ENCODE measurements at places on chromosomes 13 and 19.

- DNase-seq, result no peak
Observed at GRCh38 chr13:36395280-36395679, 37.0 kb upstream of the CCNA1 start.

GRCh38 chr13:110397436-110398115 is 90.5 kb downstream of the COL4A2 start:
- peak; percentile 65 for DNase-seq

DNA sequence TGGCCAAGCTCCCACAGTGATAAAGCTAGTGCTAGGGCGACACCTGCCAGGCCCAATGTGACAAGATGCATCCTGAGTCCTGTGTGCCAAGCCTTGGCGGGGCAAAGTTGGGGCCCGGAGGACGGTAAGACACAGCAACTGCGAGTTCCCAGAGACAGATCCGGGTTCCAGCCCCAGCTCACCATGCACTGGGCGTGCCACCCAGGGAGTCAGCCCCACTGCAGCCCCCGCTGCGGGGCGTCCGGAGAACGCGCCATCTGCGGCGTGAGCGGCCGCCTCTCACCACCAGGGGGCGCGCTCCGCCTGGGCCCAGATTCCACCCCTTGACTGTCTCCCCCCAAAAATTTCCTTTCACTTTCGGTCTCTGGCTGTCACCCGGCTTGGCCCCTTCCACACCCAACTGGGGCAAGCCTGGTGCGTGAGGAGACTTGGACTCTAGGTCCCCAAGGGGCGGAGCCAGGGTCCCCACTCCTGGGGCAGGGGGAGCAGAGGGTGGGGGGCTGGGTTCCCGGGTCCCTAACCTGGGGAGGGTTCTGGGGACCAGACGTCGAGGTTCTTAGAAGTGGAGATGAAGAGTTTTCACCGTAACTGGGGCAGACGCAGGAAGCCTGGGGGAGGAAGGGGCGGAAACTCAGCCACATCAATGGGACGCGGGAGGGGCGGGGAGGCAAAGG is at the start of gene FLT3LG:
TSS of gene FLT3LG (plus strand) at position 348 of the 674 bp plus-strand sequence. CDS start 425 bp downstream, outside the sequence.
- DNase-seq, result peak; percentile 85

GRCh38 chr13:100611678-100612492 is 23.3 kb upstream of the GGACT start:
- DNase-seq, result no peak

- DNase-seq, result no peak
Observed at GRCh38 chr19:7540761-7541474, 5.4 kb downstream of the PNPLA6 start.

DNA sequence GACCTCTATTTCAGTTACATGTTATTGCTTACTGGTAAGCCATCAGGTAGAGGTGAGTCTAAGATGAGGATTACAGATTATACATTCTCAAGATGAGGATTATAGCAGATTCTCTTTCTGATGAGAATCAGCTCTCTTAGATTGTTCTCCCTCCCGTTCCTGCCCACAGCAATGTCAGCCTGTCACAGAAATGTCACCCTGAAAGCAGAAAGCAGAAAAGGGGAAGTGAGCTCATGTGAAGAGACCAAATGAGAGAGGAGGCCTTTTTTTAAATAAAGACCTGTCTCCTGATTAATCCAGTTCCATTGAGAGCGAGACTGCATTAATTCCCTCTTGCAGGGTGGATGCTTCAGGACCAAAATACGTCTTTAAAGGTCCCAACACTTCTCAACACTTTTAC is 445.6 kb downstream of the KCTD12 start:
- DNase-seq, result no peak

GRCh38 chr19:41551711-41552110 is 24.3 kb upstream of the CEACAM21 start:
- no peak for DNase-seq

GRCh38 chr19:33683881-33684537 is 62.3 kb downstream of the CHST8 start:
- peak; percentile 75 for DNase-seq

- DNase-seq, result no peak
Observed at GRCh38 chr13:114167426-114167825, 11.6 kb upstream of the CFAP97D2 start.

GRCh38 chr19:47707135-47707925 is 5.9 kb upstream of the EHD2 start:
- DNase-seq, result no peak

DNA sequence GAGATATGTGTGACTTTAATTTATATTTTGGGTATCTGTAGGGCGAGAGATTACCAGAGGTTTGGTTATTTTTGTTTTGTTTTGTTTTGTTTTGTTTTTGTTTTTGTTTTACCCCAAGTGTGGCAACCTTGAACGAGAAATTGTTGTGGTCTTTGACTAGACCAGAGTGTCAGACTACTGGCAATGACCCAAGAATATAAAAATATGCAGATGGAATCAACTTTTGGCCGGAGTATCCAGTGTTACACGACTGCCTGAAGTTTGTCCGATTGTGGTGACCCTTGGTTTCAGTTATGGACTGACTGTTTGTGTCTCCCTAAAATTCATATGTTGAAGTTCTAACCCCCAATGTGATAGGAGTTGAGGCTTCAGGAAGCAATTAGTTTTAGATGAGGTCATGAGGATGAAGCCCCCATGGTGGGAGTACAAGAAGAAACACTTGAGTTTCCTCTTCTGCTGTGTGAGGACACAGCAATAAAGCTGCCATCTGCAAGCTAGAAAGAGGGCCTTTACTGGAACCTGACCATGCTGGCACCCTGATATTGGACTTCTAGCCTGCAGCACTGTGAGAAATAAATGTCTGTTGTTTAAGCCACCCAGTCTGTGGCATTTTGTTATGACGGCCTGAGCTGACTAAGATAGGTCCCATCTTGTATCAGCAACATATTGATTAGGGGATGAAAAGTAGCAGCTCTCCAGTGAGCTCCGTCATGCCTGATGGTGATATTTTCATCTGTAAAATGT is 261.7 kb downstream of the MTUS2 start:
- DNase-seq, result no peak

- DNase-seq, result no peak
Observed at GRCh38 chr13:24056616-24057137, 103.8 kb upstream of the SPATA13 start.

DNA sequence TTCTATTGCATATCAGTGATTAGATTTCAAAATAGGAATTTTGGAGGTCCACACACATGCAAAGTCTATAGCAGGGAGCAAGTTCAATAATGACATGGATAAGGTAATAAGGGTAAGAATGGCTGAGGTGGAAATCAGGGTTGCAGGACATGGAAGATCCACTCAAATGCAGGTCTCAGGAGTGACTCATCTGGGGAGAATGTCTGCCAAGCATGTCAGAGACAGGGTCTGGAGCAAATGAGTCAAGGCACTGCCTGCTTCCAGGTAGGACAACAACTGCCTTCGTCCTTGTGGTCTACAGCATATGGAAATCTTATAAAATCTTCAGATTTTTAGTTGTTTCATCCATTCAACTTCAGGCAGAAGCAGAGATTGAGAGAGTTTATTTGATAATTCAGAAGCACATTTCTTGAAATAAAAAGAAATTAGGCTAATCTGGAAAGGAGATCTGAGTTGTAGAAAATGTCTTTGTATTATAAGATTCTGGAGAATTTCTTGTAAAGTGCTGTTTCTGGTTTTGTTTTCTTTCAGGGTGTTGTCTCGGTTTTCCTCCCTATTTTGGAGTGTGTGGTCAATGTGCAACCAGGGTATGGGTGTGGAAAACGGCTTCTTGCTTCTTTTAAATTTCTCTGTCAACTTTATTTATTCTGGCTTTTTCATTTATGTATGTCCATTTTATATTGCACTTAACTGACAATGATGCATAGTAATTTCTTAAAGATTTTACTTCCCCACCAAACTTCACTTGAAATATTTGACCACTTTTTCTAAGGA is 748.8 kb downstream of the LIG4 start:
- no peak for DNase-seq

GRCh38 chr19:19748249-19748938 is 15.5 kb upstream of the ZNF14 start:
- no peak for DNase-seq

DNA sequence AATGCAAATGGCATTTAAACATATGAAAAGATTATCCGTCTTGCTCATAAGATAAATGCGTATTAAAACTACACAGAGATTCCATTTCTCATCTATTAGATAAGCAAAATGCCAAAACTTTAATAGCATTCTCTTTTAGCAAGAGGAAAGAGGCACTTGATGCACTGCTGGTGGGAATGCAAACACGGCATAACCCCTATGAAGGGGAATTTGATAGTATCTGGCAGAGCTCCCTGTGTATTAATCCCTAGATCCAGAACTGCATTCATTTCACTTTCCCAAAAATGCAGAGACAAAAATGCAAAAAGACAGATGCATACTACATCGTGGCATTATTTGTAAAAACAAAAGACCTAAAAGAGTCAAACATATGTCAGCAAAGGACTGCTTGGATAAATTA is 193.6 kb upstream of the STARD13 start:
- no peak for DNase-seq

DNA sequence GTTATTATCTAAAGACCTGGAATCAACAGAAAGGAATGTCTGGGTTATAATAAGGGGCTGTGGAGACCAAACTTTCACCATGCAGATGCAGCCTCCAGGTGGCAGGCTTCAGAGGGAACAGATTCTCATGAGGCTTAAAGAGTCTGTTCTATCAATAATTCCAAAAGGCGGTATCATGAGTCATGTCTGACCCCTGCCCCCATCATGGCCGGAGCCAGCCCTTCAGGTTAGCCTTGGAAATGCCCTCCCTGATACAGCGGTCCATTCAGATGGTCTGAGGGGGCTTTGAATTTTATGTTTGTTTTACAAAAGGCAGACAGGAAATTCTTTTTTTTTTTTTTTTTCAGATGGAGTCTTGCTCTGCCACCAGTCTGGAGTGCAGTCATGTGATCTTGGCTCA is 21.7 kb upstream of the LAMP1 start:
- DNase-seq, result no peak

DNA sequence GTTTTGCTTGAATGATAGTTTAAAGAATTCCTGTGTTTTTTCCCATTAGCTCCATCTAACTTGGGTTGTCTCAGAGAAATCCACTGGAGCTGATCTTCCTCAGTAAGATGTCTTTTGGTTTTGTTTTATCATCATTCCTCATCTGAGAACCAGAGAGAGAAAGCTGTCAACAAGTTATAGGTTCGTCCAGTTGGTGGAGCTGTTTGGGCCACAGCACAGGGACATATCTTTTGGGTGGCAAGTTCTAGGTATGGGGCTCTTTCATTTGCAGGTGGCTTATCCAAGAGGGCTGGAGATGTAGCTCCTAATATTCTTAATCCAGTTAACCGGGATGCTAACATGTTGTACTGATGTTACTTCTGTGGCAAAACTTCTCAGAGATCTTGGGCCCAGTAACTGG is 174.2 kb downstream of the KCNRG start:
- DNase-seq, result no peak

- no peak for DNase-seq
Observed at GRCh38 chr19:4098493-4098892, 25.4 kb downstream of the MAP2K2 start.

DNA sequence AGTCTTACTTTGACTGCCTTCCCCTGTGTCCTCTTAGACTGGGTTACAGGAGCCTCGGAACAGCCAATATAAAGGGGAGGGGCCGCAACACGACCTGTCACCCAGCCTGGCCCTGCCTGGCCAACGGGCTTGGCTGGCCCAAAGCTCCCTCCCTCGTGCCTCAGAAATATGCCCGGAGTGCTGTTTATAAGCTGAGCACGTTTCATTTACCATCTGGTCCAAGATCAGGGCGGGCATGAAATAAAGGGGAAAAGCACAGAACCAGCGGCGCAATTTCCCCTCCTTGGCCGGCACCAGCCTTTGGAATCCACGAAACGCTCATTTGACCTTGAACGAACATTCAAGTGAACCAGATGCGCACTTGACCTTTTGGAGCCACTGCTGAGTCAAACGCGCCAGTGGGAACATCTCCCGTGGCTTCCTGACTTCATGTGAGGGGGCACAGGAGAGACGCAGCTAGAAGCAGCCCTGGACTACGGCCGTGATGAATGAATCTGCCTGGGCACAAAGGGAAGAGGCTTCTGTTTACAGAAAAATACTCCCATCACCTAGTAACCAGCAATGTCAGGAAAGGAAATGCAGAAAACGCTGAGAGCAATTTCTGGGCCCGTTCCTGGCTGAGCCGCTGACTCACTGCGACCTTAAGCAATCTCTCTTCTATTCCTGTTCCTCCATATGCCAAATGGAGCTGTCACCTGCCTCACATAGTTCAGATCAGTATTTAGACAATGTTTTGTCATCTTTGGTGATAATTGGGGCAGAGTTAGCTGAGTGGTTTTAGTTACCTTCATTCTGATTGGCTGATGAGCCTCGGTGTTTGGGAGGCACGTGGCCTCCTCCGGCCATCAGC is 53.3 kb downstream of the RFX2 start:
- peak; percentile 70 for DNase-seq

- no peak for DNase-seq
Observed at GRCh38 chr13:72652681-72653080, 74.7 kb downstream of the MZT1 start.

GRCh38 chr19:589693-590395 is at the start of gene HCN2:
Gene HCN2, plus strand, starts transcription at chr19:589881. Its CDS starts 65 bp downstream, at chr19:589946.
- DNase-seq, result no peak

DNA sequence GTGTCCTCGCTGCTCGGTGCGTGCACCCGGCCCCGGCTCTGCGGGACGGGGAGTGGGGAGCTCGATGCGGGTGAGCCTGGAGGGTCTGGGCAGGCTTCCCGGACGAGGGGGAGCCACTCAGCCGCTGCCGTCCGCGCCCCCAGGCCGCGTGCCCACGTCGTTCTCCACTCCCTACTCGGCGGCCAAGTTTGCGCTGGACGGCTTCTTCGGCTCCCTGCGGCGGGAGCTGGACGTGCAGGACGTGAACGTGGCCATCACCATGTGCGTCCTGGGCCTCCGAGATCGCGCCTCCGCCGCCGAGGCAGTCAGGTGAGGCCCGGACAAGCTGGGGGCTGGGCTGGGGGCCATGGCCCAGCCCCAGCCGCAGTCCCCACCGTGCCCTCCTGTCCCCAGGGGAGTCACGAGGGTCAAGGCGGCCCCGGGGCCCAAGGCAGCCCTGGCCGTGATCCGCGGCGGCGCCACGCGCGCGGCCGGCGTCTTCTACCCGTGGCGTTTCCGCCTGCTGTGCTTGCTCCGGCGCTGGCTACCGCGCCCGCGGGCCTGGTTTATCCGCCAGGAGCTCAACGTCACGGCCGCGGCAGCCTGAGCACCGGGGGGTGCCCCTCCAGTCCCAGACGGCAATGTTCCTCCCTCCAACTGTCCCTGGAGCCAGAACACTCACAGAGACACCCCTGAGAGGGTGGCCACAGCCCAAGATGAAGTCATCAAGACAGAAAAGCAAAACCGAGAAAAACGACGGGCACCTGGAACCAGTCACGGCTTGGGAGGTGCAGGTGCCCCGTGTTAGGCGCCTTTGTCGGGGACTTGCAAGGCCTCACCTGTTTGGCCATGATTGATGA is 2.5 kb upstream of the RPL36 start:
- DNase-seq, result no peak

GRCh38 chr13:70809588-70809987 is 701.3 kb upstream of the KLHL1 start:
- no peak for DNase-seq

- no peak for DNase-seq
Observed at GRCh38 chr19:18153556-18154134, 682 bp downstream of the PIK3R2 start.
